ENCODE measurements at places on chromosomes 5 and 9. TPM values are rescaled to one million over a fixed set of nuclear protein-coding genes. Genes with fewer than 3 reads are reported as not detected.

- peaks cover 2% of the 10 kb centered on the region for H3K36me3 ChIP-seq
- H3K27ac ChIP-seq = no peak overlapping the region
- no peak for DNase-seq
- H3K4me1 ChIP-seq = no peaks in the 10 kb centered on the region
- H3K4me3 ChIP-seq = no peak overlapping the region
- peaks cover 5% of the 10 kb centered on the region for H3K27me3 ChIP-seq
These were observed 112.2 kb upstream of the TRPM3 start for GRCh38 chr9:71233646-71234045.

DNA sequence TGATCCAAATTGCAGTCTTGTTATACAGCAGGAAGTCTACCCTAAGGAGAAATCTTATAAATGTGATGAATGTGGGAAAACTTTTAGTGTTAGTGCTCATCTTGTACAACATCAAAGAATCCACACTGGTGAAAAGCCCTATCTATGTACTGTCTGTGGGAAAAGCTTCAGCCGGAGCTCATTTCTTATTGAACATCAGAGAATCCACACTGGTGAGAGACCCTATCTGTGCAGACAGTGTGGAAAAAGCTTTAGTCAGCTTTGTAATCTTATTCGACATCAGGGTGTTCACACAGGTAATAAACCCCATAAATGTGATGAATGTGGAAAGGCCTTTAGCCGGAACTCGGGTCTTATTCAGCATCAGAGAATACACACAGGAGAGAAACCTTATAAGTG lies 10.4 kb downstream of the ZNF189 start:
- no peaks in the 10 kb centered on the region for H3K4me1 ChIP-seq
- no peak overlapping the region for H3K4me3 ChIP-seq
- no peak for DNase-seq
- no peak overlapping the region for H3K27ac ChIP-seq
- H3K27me3 ChIP-seq = no peaks in the 10 kb centered on the region

DNA sequence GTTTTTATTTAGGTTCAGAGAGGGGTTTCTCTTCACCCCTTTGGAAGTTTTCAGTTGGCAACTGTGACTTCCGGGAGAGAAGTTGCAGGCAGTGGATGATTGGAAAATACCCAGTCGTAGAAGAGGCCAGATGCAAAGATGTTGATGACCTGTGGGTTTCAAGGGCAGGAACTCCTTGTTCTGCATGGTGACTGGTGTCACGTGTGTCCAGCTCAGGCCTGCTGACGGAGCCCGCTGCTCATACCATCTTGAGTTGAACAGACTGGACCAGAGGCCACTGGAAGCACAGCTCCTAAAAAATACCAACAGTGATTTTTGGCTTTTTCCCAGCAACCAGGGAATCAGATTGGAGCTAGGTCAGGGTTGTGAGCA lies 243.9 kb upstream of the KLF4 start:
- H3K27me3 ChIP-seq = peaks cover 9% of the 10 kb centered on the region
- H3K4me1 ChIP-seq = peaks cover 3% of the 10 kb centered on the region
- no peak overlapping the region for H3K4me3 ChIP-seq
- H3K27ac ChIP-seq = no peak overlapping the region
- DNase-seq = no peak

- no peaks in the 10 kb centered on the region for H3K36me3 ChIP-seq
- H3K27me3 ChIP-seq = no peaks in the 10 kb centered on the region
- no peak overlapping the region for H3K4me3 ChIP-seq
These were observed 57.4 kb downstream of the AOPEP start for GRCh38 chr9:94783928-94784327.

DNA sequence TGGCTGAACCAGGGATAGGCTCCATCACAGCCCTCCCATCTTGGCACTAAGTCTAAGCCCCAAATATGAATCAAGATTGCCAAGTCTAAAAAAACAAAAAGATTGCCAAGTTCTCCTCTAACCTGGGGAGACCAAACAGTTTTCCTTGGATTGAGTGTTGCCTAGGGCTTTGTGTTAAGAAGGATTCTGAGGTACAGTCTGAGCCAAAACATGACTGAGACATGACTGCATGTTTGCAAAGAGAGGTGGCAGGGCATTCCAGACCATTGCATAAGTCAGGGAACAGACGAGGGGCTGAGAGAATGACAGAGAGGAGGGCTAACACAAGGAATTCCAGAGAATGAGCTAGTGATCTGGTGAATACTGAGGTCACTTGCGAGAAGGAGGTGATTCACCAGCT lies 11.4 kb downstream of the LAMC3 start:
- peaks cover 3% of the 10 kb centered on the region for H3K36me3 ChIP-seq
- H3K4me1 ChIP-seq = no peaks in the 10 kb centered on the region
- no peak overlapping the region for H3K4me3 ChIP-seq
- H3K27me3 ChIP-seq = peaks cover 44% of the 10 kb centered on the region
- H3K27ac ChIP-seq = no peak overlapping the region
- no peak for DNase-seq

DNA sequence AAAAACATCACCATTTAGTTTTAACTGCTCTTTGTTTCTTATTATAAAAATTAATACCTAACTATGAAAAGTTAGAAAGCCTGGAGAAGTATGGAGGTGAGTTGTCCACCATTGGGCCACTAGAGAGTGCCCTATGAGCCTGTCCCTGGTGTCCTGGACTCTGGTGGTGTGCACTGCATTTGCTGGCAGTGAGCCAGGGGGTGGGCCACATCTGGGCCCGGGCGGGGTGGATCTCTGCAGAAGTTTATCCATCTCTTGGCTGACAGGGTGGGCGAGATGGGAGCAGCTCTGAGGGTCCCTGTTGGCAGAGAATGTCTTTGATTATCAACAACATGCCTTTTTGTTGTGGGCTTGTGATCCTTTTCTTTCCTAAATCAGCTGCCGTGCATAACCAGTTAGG lies 8.2 kb downstream of the TENT4A start:
- DNase-seq = no peak
- H3K4me1 ChIP-seq = peaks cover 71% of the 10 kb centered on the region
- peak overlapping the region; percentile 76 for H3K4me3 ChIP-seq
- no peaks in the 10 kb centered on the region for H3K36me3 ChIP-seq
- no peaks in the 10 kb centered on the region for H3K27me3 ChIP-seq

GRCh38 chr5:154395407-154396106 lies 50.2 kb upstream of the SAP30L start:
- DNase-seq = no peak
- H3K36me3 ChIP-seq = peaks cover 8% of the 10 kb centered on the region
- H3K27ac ChIP-seq = no peak overlapping the region
- no peak overlapping the region for H3K4me3 ChIP-seq
- no peaks in the 10 kb centered on the region for H3K27me3 ChIP-seq

DNA sequence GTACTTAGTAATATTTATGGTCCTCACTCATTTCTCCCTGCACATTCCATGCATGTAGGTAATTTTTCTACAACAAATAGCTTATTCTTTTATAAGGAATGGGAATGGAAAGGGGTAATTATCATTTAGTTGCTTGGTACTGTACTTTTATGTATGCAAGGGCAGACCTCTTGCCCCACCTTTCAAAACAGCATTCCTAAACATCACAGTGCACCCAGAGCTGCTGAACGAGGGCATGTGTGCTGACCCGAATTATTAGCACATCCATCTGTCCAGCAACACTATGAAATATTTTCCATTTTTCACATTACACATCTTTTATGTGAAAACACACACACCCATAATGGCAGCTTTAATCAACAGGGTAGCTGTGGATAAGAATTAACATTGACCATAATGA lies 228.6 kb upstream of the ARRDC3 start:
- H3K27ac ChIP-seq = no peak overlapping the region
- no peak overlapping the region for H3K4me3 ChIP-seq

- H3K4me1 ChIP-seq = no peaks in the 10 kb centered on the region
- H3K27ac ChIP-seq = no peak overlapping the region
- H3K4me3 ChIP-seq = no peak overlapping the region
- DNase-seq = no peak
- no peaks in the 10 kb centered on the region for H3K36me3 ChIP-seq
These were observed 54.4 kb downstream of the MRPL36 start for GRCh38 chr5:1745123-1745795.

DNA sequence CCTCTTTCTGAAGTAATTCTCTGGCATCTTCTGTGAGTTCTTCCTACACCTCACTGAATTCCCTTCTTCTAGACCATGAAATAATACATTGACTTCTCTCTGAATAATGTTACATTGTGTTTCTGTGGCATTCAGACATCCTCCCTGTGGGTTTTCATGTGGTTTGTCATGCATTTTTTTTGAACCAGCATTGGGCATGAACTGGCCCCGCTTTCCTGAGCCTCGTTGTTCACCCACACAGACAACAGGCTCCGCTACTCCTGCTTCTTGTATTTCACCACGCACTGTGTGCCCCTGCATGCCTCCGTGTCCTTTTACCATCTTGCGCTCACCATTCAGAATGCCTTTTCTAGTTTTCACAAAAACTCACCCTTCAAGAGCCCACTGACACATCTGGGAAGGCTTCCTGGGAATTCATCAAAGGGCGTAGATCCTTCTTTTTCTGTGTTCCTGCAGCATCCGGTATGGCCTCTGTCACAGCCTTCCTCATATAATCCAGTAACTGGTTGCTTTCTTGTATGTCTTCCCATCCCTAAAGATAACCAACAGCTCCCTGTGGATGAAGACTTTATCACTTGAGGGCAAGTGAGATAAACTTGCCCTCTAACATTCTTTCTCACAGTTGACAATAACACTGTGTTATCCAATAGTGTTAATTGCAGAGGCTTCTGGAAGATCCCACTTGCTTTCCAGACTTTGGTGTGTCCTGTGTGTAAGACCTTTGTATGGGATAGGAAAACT lies 51.5 kb upstream of the ADAMTSL1 start:
- no peak for DNase-seq
- no peaks in the 10 kb centered on the region for H3K36me3 ChIP-seq
- no peaks in the 10 kb centered on the region for H3K4me1 ChIP-seq
- H3K27me3 ChIP-seq = peaks cover 5% of the 10 kb centered on the region
- no peak overlapping the region for H3K4me3 ChIP-seq

DNA sequence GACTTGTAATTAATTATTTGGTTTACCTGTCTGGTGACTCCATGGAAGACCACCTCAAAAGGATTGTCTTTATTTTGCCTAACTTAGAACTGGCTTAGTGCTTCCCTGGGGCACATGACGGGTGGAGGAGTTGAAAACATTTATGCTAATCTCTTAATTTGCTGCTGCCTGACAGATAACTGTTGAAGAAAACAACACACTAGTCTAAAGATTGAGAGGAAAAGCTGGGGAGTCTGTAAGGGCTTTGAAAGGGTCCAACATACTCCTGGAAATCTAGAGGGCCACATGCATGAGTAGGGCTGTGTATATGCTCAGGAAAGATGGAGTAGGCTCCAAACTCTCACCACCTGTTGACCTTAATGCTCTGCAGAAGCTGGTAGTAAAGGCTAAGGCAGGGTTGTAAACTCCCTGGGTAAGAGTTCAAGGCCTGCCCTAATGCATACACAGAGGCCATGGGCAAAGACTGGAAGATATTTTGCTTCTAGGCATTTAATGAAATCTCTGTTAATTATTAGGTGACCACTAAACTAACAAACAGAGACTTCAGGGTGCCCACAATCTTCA lies 40.7 kb downstream of the NR3C1 start:
- peak overlapping the region; percentile 30 for H3K27ac ChIP-seq
- H3K36me3 ChIP-seq = peaks cover 5% of the 10 kb centered on the region
- H3K4me1 ChIP-seq = peaks cover 47% of the 10 kb centered on the region
- no peak for DNase-seq

DNA sequence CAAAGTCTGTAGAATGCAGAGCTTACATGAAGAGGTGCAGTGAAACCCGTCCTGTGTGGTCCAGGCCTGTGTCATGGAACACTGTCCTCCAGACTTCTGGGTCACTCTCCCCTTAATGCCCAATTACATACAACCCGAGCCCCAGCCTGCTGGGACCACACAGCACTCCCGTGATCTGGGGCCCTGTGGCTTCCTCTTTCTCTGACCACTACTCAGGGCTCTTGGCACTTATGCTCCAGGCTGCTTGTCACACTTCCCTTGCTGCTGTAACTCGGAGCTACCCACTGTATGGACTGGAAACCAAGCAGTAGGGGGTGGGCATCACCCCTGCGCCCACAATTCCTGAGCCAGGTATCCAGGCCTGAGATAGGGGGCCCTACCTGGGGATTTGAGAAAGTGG lies 10.3 kb upstream of the IL3 start:
- H3K4me1 ChIP-seq = peaks cover 18% of the 10 kb centered on the region
- H3K27me3 ChIP-seq = peaks cover 14% of the 10 kb centered on the region
- no peak for DNase-seq
- no peak overlapping the region for H3K4me3 ChIP-seq

DNA sequence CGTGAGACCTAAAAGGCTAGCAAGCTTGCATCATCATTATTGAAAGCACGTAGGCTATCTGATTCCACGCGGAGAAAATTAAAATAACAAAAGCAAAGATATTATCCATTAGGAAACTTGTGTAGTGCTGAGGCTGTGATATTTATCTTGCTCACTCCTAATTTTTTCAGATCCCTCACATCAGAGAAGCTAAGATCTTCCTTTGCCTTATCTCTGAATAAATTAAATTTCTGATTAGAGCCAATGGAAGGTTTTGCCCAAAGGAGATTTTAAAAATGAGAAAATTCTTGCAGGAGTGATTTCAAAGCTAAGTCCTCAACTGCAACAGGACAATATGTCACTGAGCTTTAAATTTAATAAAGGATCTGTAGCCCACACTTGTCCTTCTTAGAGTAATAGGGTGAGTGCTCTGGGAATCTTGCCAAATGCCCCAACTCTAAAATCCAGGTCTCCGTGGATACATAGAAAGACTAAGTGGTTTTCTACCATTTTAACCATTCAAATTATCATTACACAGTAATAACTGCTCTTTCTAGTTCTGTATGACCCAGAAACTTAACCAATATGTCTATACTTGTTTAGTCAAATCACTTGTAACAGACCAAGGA lies 295.0 kb downstream of the CAAP1 start:
- H3K27ac ChIP-seq = no peak overlapping the region
- DNase-seq = no peak
- no peaks in the 10 kb centered on the region for H3K27me3 ChIP-seq
- H3K4me3 ChIP-seq = no peak overlapping the region
- H3K36me3 ChIP-seq = no peaks in the 10 kb centered on the region

DNA sequence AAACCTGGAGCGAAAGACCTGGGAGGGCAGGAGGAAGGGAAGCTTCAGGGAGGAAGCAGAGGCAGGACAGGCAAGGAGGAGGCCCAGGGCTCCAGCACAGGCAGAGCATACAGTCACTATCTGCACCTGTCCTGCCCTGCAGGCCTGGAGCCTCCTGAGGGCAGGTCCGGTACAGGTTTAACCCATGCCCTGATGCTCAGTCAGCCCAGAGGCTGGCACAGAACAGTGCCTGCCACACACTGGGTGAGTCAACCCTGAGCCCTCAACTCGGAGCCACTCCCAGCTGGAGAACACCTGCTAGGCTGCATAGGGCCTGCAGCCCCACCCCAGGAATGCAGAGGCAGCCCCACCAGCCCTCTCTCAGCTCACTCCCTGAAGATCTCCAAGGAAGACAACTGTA lies 161.5 kb upstream of the PHYKPL start:
- no peaks in the 10 kb centered on the region for H3K4me1 ChIP-seq
- H3K27ac ChIP-seq = no peak overlapping the region
- no peak for DNase-seq
- no peak overlapping the region for H3K4me3 ChIP-seq

- no peak overlapping the region for H3K4me3 ChIP-seq
- H3K4me1 ChIP-seq = peaks cover 2% of the 10 kb centered on the region
- DNase-seq = no peak
- no peaks in the 10 kb centered on the region for H3K36me3 ChIP-seq
These were observed 317.6 kb downstream of the ARRDC3 start for GRCh38 chr5:91065496-91065895.

GRCh38 chr5:73171495-73171894 lies 1.5 kb upstream of the TMEM174 start:
- H3K36me3 ChIP-seq = no peaks in the 10 kb centered on the region
- H3K27ac ChIP-seq = no peak overlapping the region
- H3K27me3 ChIP-seq = peaks cover 72% of the 10 kb centered on the region

TAF11L10 gene
- total RNA-seq = not detected

STING1 gene
- total RNA-seq = 160 TPM

MLANA gene
- total RNA-seq = not detected

FGF10 gene
- total RNA-seq = not detected

SPATA31A3 gene
- not detected for total RNA-seq

BAAT gene
- total RNA-seq = not detected

AOPEP gene
- 12.9 TPM for total RNA-seq

TMC1 gene
- not detected for total RNA-seq

Measured in T-helper 17 cell (primary cell).